Activated T-helper 1 cell treated with anti-CD3 and anti-CD28 coated beads, Interleukin-2, amount 50 U/mL, for 16 hours (primary cell): ENCODE measurements at places on chromosomes 11 and 22.

DNA sequence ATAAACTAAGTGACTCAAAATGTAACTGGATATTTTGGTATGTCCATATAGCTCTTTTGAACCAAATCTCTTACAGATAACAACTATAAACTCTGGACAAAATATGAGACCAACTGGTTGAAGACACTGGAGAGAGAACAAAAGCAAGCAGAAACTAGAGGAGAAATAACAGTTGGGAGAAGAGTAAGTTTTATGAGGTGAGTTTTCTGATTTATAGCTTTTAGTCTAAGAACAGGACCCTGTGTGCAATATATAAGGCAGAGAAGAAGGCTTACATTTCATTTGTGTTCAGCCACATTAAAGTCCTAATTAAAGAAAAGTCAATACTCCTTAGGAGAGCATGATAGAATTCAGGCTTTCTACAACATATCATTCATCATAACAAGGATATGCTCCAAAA is 71.0 kb upstream of the AMOTL1 start:
- no peak for DNase-seq

GRCh38 chr22:32421484-32421883 is 9.4 kb upstream of the RTCB start:
- no peak for DNase-seq

DNA sequence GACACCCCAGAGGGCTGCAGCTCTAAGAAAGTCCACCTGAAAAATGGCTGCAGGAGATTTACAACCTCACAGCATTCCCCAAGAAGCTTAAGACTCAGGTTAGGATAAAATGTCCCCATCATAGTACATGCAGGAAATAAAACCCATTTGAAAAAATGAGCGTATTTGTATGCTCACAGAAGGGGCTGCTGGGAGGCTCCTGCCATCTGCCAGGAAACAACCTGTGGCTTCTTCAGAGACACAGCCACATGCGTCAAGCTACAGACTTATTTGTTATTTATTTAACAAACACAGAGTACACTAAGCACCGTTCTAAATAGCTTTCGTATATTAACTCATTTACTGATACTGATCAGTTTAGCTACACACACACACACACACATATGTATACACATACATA is 73.4 kb downstream of the FEZ1 start:
- no peak for DNase-seq

- DNase-seq: no peak
Observed at GRCh38 chr22:25167834-25168601, 31.6 kb upstream of the CRYBB3 start.

DNA sequence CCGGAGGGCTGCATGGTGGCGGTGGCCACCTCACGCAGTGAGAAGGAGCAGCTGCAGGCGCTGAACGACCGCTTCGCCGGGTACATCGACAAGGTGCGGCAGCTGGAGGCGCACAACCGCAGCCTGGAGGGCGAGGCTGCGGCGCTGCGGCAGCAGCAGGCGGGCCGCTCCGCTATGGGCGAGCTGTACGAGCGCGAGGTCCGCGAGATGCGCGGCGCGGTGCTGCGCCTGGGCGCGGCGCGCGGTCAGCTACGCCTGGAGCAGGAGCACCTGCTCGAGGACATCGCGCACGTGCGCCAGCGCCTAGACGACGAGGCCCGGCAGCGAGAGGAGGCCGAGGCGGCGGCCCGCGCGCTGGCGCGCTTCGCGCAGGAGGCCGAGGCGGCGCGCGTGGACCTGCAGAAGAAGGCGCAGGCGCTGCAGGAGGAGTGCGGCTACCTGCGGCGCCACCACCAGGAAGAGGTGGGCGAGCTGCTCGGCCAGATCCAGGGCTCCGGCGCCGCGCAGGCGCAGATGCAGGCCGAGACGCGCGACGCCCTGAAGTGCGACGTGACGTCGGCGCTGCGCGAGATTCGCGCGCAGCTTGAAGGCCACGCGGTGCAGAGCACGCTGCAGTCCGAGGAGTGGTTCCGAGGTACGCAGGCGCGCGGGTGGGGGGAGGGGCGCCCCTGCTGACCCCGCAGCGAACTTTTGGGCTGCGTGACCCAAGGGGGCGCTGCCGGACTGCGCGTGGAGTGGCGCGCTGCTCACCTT is 670 bp downstream of the NEFH start:
- DNase-seq: no peak

- DNase-seq: no peak
Observed at GRCh38 chr11:76629853-76630599, 40.5 kb downstream of the LRRC32 start.

DNA sequence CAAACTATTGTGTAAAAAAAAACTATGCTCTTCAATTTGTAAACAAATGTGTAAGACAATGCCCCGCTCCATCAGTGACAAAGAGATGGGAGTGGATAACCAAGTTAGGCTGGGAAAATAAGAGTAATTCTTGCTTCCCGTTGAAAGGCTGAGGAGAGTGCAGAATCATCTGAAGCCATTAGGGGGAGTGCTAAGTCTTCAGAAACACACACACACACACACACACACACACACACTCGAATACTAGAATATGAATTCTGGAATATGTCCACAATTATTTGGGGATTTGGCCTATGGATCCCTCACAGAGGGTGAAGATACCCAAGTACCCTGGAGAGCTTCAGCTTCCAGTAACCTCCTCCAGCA is 27.8 kb upstream of the ROBO3 start:
- DNase-seq: no peak
